ENCODE measurements at places on chromosomes 12 and 14. TPM values are rescaled to one million over a fixed set of nuclear protein-coding genes. Genes with fewer than 3 reads are reported as not detected.

SPATS2 gene
- 8.8 TPM for total RNA-seq

IL31 gene
- total RNA-seq = not detected

GRCh38 chr14:75418850-75419768 is 8.7 kb upstream of the JDP2 start:
- DNase-seq = no peak

GRCh38 chr12:120252071-120252906 is 13.2 kb downstream of the PXN start:
- DNase-seq = no peak

GRCh38 chr14:91372671-91373495 is 44.7 kb downstream of the CCDC88C start:
- DNase-seq = no peak

GRCh38 chr14:56294128-56294527 is 175.9 kb downstream of the PELI2 start:
- no peak for DNase-seq
